ENCODE measurements at places on chromosomes 16 and 17.

- no peak for DNase-seq
These were observed 109.9 kb downstream of the RBFOX3 start for GRCh38 chr17:79500745-79501618.

DNA sequence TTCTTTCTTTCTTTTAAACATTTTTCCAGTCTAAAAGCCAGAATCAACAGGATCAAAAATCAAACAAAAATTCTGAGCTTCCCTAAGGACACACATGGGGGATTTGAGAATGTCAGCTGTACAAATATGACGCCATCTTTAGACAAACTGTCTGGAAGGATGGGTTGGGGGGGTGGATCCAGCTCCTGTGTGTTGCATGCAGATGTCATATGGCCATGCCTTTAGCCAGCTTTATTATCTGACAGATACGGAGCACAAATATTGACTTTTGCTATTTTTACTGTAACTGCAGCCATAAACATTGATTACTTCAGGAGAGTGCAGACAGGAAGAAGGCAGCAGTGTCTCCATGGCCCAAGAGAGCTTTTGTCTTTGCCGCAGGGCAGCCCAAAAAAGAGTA, 279.4 kb upstream of the ELAC2 start:
- no peak for DNase-seq

- no peak for DNase-seq
These were observed 22.8 kb upstream of the KDM6B start for GRCh38 chr17:7811251-7811650.

- DNase-seq: no peak
These were observed 2.3 kb downstream of the CLUH start for GRCh38 chr17:2709183-2709661.

GRCh38 chr16:1538804-1539520, 5.5 kb downstream of the TMEM204 start:
- no peak for DNase-seq

All from ascending aorta (tissue), 2 donors.